DMS153 (cell line): ENCODE measurements at places on chromosomes 4 and X.

DNA sequence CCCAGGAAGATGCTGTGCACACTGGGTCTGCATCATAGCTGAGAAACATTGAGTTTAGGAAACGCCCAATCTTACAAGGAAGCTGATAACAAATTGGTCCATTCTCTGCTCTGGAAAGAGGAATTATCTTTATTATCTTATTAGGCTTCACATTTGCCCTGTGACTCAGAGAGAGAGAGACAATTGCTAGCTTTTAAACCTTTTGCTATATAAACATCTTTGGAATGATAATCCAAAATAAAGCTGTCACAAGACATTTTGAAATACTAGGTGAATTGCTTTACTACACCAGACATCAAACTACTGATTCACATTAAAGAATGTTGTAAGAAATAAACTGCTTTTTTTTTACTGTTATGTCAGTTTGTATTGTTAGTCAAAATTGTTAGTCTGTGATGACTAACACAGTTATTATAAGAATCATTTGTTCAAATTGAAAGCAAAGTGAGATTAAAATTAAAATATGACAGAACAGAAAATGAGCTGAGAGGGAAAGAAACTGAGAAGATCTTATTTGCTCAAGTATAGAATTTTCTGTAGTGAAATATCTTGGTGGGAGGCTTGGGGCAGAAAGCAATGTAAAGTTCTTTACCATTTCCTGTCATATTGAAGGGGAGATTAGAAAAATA lies 765.4 kb upstream of the PCDH10 start:
- DNase-seq, result no peak

DNA sequence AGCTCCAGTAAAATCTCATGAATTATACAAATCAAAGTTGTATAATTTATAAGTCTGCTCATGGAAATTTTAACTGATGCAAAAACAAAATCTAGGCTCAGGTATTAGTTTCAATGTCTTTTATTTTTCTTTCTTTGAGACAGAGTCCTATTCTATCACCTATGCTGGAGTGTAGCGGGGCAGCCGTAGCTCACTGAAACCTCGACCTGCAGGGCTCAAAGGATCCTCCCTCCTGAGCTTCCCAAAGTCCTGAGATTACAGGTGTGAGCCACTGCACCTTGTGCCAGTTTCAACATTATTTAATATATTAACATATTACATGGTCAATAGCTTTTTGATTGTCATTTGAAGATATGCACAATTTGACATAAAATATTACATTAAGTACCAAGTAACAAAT lies 678.7 kb downstream of the ARAP2 start:
- DNase-seq, result no peak

DNA sequence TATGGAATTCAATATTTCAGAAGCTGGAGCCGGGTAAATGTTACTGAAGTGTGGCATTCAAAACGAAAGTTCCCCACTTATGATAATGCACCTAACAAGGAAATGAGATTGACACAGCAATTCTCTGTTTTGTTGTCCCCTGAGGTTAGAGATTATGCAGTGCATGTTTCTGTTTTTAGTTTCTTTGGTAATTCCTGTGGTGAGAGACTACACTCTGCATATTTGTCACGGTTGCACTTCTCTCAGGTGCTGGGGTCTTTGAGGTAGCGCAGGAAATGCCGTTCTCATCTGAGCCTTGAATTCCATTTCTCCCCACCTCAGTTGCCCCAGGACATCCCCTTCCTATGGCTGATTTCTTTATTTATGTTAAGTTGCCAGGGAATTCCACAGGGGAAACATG lies 15.3 kb upstream of the BEND4 start:
- DNase-seq, result no peak

DNA sequence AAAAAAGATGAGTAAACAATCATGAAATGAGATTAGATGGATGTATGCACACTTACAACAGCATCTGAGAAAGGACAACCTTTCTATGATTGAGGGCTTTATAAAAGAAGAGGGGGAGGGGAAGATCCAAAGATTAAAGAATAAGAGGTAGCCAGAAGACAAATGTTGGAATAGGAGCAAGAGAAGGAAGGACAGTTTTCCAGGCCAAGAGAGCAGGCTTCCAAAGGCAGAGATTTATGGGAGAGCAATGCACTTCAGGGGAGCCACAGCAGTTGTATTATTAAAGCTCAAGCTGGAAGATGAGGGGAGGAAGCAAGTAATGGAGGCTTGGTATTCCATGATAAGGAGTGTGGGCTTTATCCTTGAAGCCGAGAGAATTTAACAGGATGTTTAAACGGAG lies 110.3 kb upstream of the PTPN13 start:
- DNase-seq, result no peak

DNA sequence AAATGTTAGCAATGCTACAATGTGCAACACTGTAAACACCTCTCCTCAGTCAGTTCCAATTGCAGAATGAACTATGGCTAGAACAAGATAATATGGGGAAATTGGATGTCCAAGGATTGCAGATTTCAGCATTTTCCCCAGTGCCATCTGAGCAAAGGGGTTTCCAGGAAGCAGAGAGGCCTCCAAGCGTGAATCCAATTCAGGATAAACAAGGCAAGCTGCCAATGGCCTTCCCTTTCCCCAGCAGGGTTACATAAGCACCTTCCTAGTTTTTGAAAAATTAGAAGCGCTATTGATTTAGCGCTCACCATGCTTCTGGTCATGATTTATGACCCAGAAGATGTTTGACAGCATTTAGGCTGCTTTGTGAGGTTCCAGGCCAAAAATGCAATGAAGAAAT lies 223.0 kb upstream of the GATB start:
- peak; percentile 79 for DNase-seq
